ENCODE measurements at places on chromosomes 16 and 17.

DNA sequence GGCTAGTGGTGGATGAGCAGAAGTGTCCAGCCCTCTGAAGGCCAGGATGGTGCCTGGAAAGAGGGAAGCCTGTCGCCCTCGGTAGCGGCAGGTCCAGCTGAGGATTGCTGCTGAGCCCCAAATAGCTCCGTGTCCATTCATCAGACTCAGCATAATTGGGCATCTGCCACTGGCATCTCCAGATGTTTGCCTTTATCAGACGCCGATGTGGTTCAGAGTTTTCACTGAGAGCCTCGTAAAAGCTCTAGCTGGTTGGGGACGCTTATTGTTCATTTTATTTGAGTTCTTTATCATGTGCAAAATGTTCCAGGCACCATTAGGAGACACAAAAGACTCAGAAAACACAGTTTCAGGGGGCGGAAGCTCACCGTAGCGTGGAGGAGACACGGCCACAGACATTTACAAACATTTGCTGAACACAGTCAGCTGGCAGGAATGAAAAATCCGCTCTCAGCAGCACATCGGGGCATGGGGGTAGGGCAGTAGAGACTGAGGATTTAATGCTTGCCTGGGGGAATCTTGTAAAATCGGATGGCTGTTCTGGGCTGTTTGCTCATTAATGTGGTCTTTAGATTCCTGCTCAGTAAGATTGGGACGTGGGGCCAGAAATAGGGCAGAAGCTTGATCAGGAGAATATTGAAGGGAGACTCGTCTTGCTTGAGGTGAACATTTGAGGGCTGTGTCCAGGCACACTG lies 41.7 kb downstream of the SMPD3 start:
- peak; percentile 16 for DNase-seq

- DNase-seq, result peak; percentile 49
Observed at GRCh38 chr17:41739661-41740352, 5.4 kb upstream of the HAP1 start.

- DNase-seq, result no peak
Observed at GRCh38 chr17:2172999-2173398, 118.1 kb downstream of the HIC1 start.

GRCh38 chr17:82815790-82816305 lies 24.0 kb downstream of the ZNF750 start:
- no peak for DNase-seq

GRCh38 chr16:87186446-87186845 lies 130.7 kb downstream of the C16orf95 start:
- DNase-seq, result no peak

- peak; percentile 84 for DNase-seq
Observed at GRCh38 chr17:37650419-37651003, 7.3 kb upstream of the DDX52 start.
